ENCODE measurements at places on chromosomes 6 and 20.

- DNase-seq: no peak
These were observed 139.2 kb downstream of the LRRC1 start for GRCh38 chr6:53934023-53934422.

- DNase-seq: no peak
These were observed 851 bp downstream of the MAVS start for GRCh38 chr20:3847429-3847940.

DNA sequence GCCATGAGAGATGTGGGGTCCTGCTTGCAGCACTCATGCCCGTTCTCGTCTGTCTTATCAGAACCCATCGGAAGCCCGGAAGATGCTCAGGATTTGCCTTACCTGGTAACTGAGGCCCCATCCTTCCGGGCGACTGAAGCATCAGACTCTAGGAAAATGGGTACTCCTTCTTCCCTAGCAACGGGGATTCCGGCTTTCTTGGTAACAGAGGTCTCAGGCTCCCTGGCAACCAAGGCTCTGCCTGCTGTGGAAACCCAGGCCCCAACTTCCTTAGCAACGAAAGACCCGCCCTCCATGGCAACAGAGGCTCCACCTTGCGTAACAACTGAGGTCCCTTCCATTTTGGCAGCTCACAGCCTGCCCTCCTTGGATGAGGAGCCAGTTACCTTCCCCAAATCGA lies 8.3 kb downstream of the PI16 start:
- DNase-seq: peak; percentile 50

- no peak for DNase-seq
These were observed 56.9 kb upstream of the CD2AP start for GRCh38 chr6:47420394-47421371.

DNA sequence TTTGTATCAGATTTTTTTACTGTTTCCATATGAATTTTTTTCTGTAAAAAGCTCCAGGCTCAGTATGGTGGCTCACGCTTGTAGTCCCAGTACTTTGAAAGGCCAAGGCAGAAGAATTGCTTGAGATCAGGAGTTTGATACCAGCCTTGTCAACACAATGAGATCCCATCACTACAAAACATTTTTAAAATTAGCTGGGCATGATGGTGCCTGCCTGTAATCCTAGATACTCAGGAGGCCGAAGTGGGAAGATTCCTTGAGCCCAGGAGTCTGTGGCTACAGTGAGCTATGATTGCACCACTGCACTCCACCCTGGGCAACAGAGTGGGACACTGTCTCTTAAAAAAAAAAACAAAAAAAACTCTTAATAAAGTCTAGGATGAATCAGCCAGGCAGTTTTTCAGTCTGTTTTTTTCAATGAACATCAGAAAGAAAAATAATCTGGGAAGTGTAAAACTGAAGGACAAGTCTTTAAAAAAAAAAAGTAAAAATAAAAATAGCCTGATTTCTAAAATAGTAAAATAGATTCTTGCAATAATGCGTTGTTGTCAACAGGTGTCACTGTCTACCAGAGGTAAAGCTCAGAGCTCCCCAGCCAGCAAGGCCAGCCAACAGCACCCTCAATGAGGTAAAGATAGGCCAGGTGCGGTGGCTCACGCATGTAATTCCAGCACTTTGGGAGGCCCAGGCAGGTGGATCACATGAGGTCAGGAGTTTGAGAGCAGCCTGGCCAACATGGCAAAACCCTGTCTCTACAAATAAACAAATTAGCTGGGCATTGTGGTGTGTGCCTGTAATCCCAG lies 9.3 kb upstream of the ATG5 start:
- no peak for DNase-seq

DNA sequence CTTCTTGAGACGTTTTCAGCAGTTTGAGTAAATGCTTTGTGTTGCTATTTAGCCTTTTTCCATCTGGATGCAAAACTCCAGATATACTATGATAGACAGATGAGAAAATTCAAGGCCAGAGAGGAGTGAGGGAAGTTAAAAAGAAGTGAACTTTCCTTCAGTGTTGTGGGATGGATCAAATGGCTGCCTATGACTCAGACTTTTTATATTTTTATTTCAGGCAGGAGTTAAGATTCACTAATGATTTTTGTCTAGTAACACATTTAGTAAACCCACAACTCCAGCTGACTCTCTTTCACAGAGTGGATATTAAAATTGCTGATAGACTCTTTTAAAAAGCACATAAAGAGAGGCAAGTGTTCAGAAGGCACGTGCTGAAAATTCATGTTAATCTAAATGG lies 23.2 kb upstream of the PTCHD4 start:
- DNase-seq: no peak

DNA sequence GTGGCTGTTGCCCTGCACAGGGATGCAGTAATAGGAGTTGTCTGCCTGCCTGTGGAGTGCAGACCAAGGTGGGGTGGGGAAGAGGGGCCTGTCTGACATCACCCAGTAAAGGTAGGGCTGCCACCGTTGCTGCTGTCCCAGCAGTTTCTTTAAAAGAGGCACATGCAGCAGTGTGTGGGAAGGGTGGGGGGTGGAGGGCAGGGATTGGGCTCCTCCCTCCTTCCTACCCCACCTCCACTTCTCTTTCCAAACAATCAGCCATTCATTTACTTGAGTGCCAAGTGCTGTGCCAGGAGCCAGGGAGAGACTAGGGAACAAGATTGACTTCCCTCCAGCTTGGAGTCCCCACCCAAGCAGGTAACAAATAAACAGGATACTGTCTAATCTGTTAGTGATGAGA lies 66.8 kb upstream of the MYL9 start:
- no peak for DNase-seq

GRCh38 chr6:30678964-30679726 lies 6.3 kb upstream of the DHX16 start:
- peak; percentile 87 for DNase-seq

- DNase-seq: peak; percentile 19
These were observed 680 bp upstream of the MTCH1 start for GRCh38 chr6:36986704-36987047.

GRCh38 chr6:85191656-85192055 lies 258.2 kb upstream of the NT5E start:
- no peak for DNase-seq

- no peak for DNase-seq
These were observed 766 bp downstream of the PRICKLE4 start for GRCh38 chr6:41781366-41781730.

- DNase-seq: no peak
These were observed 66.7 kb downstream of the GCNT2 start for GRCh38 chr6:10587656-10588406.

DNA sequence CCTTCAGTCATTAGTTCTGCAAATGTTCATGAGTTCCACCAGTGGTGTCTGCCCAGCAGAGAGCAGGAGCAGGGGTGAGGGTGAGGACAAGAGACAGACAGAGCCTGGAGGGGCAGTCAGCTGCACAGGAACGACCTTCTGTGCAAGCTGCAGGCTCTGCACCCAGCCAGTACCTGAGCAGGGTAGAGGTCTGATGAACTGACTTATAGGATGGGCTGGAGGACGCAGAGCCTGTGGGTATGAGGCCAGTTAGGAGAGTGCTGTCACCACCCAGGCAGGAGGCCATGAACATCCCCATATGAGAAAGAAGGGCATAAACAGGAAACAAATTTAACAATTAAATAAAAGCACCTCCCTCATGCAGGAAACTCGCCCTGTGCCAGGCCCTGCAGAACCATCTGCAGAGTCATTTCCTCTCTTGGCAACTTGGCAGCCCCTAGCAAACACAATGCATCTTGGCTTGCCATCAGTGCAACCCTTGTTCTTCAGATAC lies 17.9 kb downstream of the C6orf15 start:
- no peak for DNase-seq

DNA sequence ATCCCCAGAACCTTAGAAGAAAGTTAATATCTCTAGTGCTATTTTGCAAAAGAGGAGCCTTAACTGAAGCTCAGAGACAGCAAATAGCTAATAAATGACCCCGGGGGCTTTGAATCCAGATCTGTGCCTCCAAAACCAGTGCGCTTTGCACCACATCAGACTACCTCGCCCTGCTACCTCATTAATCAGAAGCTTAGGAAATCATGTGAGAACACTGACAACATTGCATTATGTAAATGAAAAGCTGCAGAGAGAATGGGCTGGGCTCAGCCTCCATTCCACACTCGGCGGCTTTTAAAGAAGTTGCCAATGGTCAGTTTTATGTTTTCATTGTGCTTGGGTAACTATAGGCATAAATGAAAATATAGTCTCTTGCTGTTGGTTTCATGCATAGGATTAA lies 54.0 kb upstream of the STMND1 start:
- no peak for DNase-seq

DNA sequence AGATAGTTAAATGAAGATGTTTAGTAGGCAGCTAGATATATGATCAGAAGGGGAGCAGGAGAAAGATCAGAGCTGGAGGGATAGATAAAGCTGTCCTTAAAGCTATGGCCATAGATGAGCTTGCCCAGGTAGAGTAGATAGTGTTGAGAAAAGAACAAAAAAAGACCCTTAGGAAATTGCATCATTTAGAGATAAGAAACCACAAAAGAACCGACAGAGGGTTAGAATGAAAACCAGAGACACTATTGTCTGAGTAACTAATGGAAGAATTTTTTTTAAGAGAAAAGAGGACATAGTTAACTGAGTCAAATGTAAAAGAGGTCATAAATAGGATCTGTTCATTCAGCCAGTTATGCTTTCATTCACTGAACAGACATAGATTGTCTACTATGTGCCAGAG lies 101.8 kb downstream of the TNFAIP3 start:
- no peak for DNase-seq

DNA sequence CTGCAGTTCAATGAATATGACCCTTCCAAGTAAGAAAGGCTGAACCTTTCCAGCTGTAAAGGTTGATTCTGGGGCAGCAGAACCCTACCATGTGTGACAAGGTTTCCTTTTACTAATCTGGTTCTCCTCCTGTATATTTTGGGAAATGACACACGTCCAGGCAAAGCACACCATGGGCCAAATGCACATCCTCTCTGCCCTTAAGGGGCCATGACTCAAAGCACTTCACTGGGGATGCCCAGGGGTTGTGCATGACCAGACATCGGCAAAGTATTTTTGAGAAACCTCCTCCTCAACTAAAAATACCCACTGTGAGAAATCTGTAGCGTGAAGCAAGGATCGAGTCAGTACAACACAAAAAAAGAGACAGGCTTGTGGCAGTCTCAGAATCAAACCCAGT lies 174.7 kb downstream of the BACH2 start:
- DNase-seq: no peak

DNA sequence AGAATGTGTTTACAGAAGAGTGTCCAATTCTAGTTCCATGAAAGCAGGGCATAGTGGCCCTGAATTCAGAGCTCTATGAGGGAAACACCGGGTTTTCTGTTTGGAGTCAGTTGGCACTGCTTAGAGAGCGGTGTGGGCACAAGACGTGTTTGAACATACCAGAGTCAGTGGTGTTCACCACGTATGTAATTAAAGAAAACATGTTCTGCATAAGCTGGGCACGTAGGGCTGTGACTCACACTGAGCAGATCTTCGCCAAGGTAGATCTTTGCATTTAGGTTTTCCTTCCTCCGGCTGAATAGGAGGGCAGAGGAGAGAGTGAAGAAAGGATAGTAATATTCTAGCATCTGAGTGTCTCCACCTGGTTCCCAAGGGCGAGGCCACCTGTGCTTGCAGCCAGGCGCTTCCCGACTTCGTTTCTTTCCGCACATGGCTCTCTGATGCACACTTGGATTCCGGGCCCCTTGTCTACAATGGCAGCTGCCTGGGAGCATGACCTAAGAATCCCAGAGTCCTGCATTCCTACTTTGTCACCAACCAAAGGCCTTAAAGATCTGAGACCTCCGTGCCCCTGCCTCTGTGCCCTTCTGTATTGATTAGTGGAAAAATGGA lies 136.2 kb downstream of the ERMARD start:
- DNase-seq: no peak

Data from stimulated activated CD4-positive, alpha-beta T cell treated with anti-CD3 and anti-CD28 coated beads, Interleukin-12 subunit alpha, Interleukin-12 subunit beta, amount 100 ng/mL, for 48 hours (primary cell).